ENCODE measurements at places on chromosomes 5 and 9.

DNA sequence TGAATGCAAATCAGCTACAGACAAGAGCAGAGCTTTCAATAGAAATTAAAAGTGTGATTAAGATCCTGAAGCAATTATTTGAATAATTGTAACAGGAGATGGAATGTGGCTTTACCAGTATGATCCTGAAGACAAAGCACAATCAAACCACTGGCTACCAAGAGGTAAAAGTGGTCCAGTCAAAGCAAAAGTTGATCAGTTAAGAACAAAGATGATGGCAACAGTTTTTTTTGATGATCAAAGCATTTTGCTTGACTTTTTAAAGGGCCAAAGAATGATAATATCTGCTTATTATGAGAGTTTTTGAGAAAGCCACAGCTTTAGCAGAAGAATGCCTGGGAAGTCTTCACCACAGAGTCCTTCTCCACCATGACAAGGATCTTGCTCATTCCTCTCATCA is 409.2 kb downstream of the CSNK1G3 start:
- no peak for DNase-seq

DNA sequence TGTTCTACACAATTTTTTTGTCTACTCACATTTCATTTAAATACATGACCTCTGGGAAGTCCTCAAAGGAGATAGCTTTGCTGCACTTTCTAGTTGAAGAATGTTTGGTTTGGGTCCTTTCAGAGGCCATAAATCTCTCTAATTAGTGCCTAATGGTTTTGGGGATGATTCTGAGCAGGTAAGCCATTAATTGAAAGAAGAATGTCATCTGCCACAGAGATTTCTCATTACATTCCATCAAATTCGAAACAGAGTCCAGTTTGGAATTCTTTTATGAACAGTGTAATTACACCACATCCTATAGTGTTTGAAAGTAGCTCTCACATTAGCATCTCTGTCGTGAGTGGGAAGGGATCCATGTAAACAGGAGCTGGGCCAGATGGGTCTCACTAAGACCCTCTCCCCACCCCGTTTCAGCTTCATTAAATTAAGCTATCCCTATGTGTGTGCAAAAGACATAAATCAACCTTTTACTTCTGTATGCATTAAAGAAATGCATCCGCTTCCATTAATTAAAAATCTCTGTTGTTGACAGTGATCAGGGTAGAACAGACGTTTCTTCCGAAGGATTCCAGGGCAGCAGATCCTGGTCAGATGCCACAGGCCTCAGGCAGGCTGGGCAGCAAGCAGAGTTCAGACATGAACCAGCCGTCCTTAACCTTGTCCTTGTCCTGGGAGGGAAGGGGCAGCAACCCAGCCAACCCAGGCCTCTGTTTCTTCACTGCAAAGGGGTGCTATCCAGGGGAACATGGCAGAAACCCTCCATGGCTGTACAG is 99.8 kb upstream of the MAP1B start:
- DNase-seq = no peak

GRCh38 chr5:159324102-159324755 is 6.1 kb downstream of the IL12B start:
- DNase-seq = no peak

- no peak for DNase-seq
Observed at GRCh38 chr9:98331536-98332259, 76.2 kb upstream of the TBC1D2 start.
